Astrocyte of the cerebellum (primary cell): ENCODE measurements at places on chromosomes 2 and 18.

- DNase-seq, result no peak
Measured at GRCh38 chr2:172226244-172227061, 123.8 kb upstream of the DLX2 start.

- DNase-seq, result no peak
Measured at GRCh38 chr18:50218432-50219197, 23.7 kb upstream of the MYO5B start.

GRCh38 chr18:49742316-49743116 lies 70.8 kb downstream of the ACAA2 start:
- DNase-seq, result no peak

GRCh38 chr2:162435157-162435556 lies 91.2 kb downstream of the GCA start:
- no peak for DNase-seq

DNA sequence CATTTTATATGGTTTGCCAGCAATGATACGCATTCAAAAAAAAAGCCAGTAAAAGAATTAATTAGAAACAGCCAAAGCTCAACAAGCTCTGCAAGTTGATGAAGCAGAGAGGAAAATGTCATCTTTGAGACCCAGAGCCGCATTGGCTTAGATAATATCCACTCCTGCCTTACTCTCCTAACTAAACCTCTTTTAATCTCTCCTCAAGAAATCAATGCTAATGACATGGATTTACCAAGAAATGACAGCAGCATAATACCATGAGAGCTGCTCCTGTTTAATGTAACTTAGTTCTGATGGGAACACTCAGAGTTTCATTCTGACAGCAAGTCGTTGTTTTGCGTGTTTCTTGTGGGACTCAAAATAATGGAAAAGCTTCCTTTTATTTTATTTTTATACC lies 1099.4 kb upstream of the PIK3C3 start:
- DNase-seq, result no peak

DNA sequence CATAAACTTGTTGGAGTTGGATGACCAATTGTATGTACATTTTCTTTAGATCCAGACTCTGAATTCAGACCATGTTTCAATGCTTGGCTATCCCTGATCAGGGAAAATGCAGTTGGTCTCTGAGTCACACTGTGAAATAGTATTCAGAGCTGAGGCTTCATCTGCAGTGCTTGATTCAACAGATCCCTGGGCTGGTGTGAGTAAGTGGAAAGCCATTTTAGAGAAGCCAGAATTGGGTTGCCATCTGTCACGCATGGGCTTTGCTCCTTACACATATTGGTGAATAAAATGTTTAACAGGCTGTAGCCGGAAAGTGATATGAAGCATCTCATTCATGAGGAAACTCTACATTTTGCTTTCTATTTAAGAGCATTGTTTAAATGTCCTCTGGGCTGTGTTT lies 50.0 kb upstream of the ACYP2 start:
- DNase-seq, result peak; percentile 70

DNA sequence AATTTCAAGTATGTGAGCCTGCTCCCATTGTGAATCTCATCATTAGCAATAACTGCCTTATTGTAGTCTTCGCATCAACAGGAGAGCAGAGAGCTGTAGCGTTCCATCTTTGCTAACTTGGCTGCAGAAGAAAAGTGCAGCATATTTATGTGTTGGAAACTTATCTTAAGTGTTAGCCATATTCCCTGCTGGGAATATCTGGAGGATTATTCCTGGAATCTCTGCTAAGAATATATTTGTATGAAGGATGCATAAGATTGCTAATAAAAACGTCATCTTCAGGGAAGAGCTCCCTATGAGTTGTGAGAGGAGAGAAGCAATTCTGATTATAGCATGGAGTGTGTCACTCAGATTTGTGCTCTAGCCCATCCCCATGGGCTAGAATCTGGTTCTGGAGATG lies 115.1 kb upstream of the REG3G start:
- no peak for DNase-seq

DNA sequence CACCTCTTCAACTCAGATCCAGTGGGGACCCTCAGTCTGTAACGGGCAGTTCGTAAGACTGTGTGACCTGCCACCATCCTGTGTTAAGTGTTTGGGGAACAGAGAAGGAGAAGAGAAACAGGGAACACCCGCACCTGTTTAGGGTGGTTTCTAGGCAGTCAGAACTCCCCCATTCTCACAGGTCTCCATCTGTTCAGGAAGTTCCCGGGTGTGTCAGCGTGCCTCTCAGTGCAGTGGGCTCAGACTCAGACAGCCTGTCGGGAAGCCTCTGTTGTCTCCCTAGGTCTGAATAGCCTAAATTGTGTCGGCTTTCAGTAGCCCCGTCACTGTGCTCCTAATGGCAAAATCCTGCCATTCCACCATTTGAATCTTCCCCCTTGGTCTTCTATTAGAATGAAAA lies 256.6 kb downstream of the LOXHD1 start:
- DNase-seq, result no peak

DNA sequence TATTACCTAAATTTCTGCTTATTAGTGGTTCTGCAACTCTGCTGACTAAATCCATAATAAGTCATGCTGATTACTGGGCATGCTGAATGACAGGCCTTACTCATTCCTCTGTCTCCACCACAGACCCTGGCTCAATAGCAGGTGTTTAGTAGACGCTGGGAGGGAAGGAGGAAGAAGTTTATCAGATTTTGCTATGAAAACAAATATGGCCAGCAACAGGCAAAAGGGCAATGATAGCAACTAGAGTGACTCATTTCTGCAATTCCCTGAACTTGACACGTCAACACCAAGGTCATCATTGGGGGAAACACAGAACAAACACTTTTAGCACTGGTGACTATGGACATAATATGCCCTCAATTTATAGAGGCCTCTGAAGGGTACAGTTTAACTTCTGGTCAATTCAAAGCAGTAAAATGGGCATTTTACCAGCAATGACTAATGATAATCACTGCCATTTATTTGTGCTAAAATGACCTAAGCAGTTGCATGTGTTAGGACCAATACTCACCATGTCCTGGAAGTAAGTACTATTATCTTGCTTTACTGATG lies 35.2 kb downstream of the TMEM163 start:
- no peak for DNase-seq

GRCh38 chr2:112583497-112584133 lies 794 bp upstream of the CHCHD5 start:
- no peak for DNase-seq

- peak; percentile 76 for DNase-seq
Measured at GRCh38 chr2:30664761-30665358, 142.4 kb downstream of the CAPN13 start.

- no peak for DNase-seq
Measured at GRCh38 chr2:168801471-168801870, 966 bp upstream of the NOSTRIN start.

GRCh38 chr2:30686669-30687068 lies 120.6 kb downstream of the CAPN13 start:
- DNase-seq, result no peak

- no peak for DNase-seq
Measured at GRCh38 chr2:19971691-19972090, 18.2 kb downstream of the WDR35 start.

- no peak for DNase-seq
Measured at GRCh38 chr2:148725564-148725963, 81.0 kb downstream of the EPC2 start.

DNA sequence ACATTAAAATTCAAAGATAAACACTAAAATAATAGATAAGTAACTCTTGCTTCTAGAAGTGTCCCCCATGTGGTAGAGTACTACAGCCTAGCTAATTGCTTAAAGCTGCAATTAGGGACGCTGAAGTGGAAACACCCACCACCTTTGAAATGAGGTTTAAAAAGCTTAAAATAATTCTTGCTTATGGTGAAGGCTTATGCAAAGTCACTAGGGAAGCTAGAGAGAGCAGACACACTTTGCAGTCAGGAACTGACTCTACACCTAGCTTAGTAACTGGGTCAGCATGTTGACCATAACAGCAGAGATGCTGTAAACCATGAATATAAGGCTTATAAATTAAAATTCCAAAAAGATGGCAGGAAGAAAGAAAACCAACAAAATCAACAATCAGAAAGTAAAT lies 65.4 kb upstream of the DSG1 start:
- DNase-seq, result no peak

- DNase-seq, result no peak
Measured at GRCh38 chr18:22063102-22063501, 106.3 kb upstream of the GATA6 start.

GRCh38 chr2:69306822-69307578 lies 80.0 kb downstream of the GFPT1 start:
- DNase-seq, result peak; percentile 57

DNA sequence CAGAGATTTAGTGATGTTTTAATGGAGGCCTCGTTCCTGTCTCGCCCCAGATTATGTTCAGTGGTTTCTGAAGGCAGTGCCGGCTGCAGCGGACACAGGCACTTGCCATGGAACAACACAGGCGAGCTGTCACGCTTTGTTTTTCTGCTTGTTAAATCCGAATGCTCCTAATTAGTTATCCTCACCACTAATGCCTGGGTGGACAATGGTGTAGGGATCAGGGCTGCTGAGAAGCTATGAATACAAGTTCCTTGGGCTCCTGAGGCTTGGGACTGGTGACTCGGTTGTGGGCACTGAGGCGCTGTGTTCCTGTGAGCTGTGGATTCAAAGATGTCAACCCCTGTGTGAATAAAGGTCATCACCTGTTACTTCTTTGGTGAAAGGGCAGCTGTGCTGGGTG lies 123.5 kb downstream of the PLEKHM3 start:
- no peak for DNase-seq

GRCh38 chr2:12070581-12070980 lies 324.1 kb downstream of the LPIN1 start:
- DNase-seq, result no peak

DNA sequence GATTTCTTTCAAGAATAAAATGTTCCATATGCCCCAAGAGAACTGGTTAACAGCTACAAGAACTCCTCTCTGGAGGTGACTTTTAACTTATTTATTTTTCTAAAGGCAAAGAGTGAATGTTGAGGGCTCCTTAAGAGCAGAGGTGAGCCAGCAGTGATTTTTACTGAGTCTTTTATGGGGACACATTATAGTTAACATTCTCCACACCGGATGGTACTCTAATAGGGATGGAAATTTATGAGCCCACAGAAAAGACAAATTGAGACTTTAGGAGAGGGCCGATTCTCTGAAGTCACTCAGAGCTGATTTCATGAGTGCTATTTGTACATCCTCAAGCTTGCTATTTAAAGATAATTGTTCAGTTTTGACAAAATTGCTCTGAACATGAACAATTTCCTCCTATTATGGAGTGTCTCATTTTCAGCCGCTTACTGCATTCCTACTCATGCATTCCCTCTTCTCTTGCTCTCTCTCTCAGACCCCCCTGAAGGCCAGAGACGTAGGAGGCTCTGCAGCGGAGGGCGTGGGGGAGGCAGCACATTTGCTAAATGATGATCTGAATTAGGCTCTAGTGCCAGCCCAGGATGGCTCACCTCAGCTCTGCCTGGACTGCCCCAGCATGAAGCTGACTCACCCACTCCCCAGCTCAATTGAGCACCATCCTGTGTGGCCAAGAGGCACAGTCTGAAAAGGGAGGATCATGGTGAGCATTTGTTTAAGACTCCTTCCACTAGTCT lies 5.9 kb upstream of the RPL37A start:
- DNase-seq, result no peak

DNA sequence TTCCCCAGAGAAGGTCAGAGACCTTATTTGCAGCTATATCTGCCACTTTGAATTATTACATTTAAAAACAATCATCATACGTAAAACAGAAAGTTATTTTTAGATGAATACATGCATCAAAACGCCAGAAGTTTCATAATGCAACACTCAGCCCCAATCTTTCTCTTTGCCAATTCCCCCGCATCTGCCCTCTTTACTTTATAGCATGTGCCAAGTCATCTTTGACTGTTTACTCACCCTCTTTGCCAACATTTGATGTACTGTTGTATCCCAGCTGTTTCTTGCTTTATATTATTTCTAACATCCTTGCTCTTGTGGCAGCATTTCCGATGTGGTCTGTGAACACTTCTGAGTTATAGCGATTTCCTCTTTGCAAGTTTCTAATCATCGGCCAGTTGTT lies 86.2 kb downstream of the CRIM1 start:
- DNase-seq, result no peak

DNA sequence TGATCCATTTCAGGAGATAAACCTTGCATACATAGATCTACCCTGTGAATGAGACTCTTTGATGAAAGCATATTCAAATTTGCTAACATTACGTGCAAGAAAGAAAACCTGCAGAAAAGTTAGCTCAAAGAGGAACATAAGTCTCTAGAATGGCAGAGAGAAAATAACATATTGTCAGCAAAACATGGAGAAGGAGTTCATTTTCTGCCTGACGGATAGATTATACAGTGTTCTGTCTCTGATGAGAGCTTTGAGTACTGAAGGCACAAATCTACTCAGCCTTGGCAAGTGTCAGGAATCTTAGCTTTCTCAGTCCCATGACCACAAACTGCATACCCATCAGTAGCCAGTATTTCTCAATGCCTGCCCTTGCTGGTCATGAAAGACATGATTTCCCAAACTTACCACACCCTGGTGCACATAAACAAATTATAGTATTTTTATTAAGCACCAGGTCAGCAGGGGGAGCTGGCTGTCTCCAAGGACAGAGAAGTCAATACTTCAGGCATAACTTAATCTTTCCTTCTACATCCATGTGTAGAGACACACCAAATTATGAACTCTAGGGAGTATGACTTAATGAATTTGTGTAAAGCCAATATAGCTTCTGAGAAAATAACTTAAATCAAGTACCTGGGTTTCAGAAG lies 401.2 kb upstream of the SOX11 start:
- DNase-seq, result peak; percentile 13
